ENCODE measurements at places on chromosomes 4 and X. TPM values are rescaled to one million over a fixed set of nuclear protein-coding genes. Genes with fewer than 3 reads are reported as not detected.

- no peak for DNase-seq
These were observed 8.4 kb upstream of the MEPE start for GRCh38 chr4:87824352-87824751.

- no peak for DNase-seq
These were observed 26.2 kb downstream of the ZNF827 start for GRCh38 chr4:145912376-145912775.

The WDR17 gene
- total RNA-seq = 9.2 TPM

DNA sequence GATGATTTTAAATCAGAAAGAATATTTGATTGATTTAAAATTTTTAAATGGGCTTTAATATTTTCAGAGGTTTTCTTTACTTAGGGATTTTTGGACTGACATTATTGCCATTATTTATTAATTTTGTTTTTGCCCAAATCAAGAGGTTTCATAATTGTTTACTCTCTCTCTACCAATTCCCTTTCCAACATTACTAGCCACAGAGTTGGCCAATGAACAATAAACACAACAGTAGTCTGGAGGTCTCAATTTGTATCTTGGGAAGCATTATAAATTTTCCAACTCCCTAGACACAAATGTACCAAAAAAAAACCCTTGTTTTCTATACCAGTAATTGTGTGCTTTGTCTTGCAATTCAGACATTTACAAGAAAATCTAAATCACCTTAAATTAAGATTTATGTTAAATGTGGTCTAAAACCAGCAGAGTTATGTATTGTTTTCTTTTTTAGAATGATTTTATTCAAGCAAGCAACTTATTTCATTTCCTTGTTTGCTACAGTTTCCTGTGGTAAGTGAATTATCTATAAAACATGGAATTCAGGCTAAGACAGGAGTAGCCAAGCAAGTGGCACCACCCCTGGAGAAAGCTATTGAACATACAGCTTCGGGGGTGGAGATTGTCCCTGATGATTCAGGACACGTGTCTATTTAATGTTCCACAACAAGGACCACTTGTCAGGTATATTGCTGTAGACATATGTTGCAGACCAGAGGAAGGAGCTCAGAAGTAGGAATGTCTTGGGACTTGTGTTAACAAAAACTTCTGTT, 622 bp downstream of the KLKB1 start:
- no peak for DNase-seq

DNA sequence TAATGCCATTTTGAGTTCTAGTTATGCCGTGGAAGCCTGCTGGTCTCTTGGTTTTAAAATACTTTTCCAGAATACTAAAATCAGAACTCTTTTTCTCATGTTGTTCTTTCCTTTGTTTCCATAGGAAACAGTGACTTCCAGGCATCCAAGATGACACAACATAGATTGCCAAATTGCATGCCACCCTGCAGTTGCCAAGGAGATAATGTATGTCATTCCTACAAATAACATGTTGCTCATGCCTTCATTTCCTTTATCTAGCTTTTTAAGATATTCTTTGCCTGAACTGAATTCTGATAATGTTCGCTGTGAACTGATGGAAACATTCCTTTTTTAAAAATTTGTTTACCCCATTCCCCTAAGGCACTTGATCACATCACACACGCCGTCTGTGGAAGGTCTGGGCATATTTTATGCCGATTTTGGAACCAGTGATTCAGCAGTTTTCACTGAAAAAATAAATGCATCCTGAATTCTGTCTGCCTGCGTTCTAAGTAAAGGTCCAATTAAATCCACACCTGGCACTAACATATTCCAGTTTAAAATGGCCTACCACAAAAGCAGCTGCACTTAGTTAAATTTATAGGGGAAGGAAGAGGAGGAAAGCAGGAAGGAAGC, 38.0 kb upstream of the COX7B2 start:
- DNase-seq = no peak

The SPANXD gene
- not detected for total RNA-seq

GRCh38 chr4:165094873-165095272, 17.8 kb downstream of the TMEM192 start:
- no peak for DNase-seq

DNA sequence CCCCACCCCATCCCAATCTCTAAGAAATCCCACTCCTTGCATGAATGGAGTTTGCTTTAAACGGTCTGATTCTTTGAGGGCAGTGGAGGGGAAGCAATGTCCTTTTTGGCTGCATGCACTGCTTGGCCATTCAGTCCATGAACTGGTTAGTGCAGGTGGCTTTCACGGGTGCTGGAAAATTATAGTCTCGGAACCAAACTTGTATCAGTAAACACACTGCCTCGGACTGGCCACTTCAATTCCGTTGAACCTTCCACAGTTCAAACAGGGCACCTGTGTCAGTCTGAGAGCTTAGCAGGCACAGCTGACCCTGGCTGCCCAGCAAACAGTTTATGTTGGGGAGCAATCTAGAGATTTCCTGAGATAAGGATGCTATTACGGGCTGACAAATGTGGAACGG, 255.6 kb downstream of the DHX15 start:
- DNase-seq = no peak

The UTP3 gene
- total RNA-seq = 37.8 TPM

- DNase-seq = no peak
These were observed 168.7 kb upstream of the HAND2 start for GRCh38 chr4:173698557-173699262.

The HGFAC gene
- 0.47 TPM for total RNA-seq

DNA sequence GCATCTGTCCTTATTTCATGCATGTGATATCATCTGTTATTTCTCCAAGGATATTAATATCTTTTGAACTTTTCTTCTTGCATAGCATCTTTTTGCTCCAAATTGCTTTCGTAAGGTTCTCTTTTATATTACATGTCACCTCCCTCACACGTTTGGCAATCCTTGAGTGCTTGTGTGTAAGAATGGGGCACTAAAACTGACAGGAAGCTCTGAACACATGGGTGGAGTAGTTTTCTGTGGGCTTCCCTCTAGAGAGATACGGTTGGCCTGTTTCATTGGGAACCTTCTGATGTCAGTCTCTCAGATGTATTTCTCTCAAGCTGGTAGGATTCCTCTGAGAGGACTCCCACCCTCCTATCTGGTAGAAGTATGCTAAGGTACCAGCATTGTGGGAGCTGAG, 223.0 kb downstream of the MID1 start:
- DNase-seq = no peak

DNA sequence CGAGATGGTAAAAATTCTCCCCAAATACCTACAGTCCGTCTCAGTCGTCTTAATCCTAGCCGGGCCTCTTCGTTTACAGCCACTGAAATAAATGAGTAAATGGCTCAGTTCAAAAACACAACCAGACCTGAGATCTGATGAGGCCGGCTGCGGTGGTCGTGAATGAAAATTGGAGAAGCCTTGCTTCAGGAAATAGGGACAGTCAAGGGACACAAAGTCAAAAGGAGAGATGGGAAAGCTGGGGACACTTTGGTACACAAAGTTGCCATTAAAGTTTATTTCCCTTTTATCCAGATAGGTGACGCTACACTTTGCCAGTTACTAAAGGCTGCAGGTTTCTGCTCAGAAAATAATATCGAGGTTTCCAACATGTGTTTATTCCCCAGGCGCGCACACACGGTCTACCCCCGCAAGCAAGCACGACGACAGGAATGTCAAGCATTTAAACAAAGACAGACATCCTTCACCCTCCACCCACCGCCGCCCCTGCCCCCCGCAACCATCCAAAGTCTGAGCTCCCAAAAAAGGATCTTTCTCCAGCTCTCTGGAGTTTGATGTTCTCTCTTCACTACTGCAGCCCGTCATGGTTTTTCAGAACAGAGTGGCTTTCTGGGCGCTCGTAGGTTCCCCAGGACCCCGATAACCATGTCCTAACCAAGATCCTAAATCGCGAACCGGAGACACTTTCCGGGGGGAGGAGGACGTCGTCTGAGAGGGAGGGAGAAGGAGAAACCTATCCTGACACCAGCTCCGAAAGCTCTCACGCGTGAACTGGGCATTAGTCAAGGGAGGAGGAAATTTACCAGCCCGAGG, 1.3 kb upstream of the PCDH7 start:
- DNase-seq = peak; percentile 53

The AKAP14 gene
- total RNA-seq = not detected

GRCh38 chrX:1182211-1182610, 30.2 kb downstream of the CRLF2 start:
- DNase-seq = no peak

GRCh38 chrX:53445977-53446376, 11.8 kb upstream of the HSD17B10 start:
- peak; percentile 77 for DNase-seq

DNA sequence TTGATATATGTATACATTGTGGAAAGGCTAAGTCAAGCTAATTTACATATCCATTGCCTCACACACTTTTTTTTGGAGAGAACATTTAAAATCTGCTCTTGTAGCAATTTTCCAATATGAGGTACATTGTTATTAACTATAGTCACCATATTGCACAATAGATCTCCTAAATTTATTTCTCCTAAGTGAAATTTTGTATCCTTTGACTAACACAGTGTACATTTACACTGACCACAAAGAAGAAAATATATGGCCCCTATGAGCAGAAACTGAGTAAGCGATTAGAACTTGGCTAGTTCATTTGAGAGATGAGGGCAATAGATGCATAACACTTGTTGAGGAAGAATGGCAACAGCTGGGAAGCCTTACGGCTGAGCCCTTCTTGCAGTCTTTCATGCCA, 20.3 kb upstream of the GUCY1B1 start:
- no peak for DNase-seq

- no peak for DNase-seq
These were observed 16.8 kb upstream of the NFXL1 start for GRCh38 chr4:47930971-47931804.

- no peak for DNase-seq
These were observed 1.1 kb upstream of the HDAC6 start for GRCh38 chrX:48800574-48801279.

GRCh38 chr4:158043971-158044618, 128.7 kb downstream of the GASK1B start:
- no peak for DNase-seq

DNA sequence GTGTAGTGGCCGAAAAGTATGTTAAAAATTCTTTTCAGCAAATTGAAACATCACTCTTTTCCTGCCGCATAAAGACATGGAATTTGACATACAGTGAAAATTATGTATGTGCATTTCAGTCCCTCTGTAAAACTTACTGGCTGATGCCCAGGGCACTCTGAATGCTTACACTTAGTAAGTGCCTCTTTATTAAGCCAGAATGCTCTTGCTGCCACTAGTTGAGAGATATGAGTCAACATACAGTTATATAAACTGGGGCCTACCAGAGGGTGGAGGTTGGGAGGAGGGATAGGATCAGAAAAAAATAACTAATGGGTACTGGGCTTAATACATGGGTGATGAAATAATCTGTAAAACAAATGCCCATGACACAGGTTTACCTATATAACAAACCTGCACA, 38.1 kb upstream of the TRPC5 start:
- DNase-seq = no peak

DNA sequence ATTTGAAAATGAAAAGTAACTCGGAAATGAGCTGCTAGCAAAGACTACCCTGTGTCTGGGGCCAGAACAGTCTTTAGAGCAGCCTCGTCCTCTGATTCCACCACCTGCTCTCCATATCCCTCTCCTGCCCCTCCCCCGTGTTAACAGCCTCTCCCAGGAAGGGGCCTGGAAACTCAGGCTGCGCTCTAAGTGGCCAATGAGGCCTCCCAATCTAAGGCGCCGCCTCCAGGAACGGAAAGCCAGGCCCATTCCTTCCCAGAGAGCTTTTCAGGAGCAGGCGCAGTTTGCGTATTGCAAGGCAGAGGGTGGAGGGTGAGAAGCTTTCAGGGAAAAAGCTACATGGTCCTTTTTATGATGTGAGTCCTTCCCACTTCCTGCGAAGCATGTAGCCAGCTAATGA, 31.2 kb downstream of the RS1 start:
- DNase-seq = peak; percentile 88

DNA sequence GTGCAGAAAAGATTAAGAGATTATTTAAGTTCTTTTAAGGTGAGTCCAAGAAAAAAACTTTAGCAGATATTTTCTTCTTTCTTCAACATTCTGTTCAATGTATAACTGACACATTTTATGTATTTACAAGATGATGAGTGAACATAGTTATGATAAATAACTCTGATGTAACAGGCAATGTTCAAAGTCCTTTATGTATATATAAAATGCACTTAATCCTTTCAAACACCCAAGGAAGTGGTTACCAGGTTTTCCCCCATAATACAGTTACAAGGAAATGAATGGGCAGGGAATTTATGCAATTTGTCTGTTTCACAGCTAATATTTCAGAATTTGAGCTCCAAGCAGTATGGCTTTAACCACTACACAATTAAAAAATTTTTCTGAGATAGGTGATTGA, 8.2 kb downstream of the CXCL3 start:
- no peak for DNase-seq

DNA sequence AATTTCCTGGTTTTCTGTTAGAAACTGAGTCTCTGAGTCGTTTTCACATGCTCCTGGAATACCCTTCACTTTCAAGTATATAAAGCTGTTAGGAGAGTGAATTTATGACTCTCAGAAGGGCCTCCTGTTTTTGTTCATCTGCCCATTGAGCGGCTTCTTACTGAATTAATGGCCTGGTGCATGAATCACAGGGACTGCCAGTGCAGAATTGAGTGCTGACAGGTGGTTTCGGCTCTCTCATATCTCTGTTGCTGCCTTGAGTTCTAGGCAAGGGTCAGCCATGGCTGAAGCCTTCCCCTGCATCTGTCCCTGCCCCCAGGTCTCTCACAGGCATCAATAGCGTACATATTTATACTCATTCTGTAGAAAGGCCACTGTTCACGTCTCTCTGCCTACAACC, 22.7 kb upstream of the SEPSECS start:
- no peak for DNase-seq

DNA sequence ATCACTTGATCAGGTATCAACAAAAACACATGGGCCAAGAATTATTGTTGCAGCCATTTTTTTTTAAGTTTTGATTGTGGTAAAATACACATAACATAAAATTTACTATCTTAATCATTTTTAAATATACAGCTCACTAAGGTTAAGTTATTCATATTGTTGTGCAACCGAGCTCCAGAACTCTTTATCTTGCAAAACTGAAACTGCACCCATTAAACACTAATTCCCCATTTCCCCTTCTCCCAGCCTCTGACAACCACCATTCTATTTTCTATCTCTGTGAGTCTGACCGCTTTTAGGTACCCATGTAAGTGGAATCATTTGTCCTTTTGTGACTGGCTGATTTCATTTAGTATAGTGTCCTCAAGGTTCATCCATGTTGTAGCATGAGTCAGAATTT, 126.2 kb upstream of the NDP start:
- DNase-seq = no peak

DNA sequence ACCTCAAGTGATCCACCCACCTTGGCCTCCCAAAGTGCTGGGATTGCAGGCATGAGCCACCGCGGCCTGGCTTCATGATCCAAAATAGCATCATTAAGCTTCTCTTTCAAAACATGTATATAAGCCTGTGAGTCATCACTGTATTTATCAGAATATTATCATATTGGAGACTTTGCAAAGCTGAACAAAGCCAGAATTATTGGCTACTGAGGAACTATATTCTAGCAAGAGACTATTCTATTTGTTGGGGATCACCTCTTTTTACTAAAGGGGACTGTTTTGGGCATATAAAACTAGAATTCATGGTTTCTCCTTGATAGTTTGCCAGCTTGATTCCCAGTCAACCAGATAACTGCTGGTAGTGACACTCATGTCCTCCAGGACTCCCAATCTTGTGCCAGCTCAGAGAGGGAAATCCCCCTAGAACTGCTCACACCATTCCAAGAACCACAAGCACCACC, 40.1 kb downstream of the TET2 start:
- no peak for DNase-seq

The FGF13 gene
- 69.9 TPM for total RNA-seq

GRCh38 chr4:159018062-159018629, 84.7 kb upstream of the RAPGEF2 start:
- DNase-seq = no peak

The NEK1 gene
- total RNA-seq = 11.3 TPM

The ARL9 gene
- 0.23 TPM for total RNA-seq

The CSN1S1 gene
- total RNA-seq = not detected
